ENCODE measurements at places on chromosomes 3 and 15. TPM values are rescaled to one million over a fixed set of nuclear protein-coding genes. Genes with fewer than 3 reads are reported as not detected.

The BFSP2 gene
- total RNA-seq, result not detected

The C3orf85 gene
- not detected for total RNA-seq

The LRTM1 gene
- not detected for total RNA-seq

The LRRC31 gene
- not detected for total RNA-seq

The MOBP gene
- total RNA-seq, result not detected

The CHAC1 gene
- 14.1 TPM for total RNA-seq

The SAMMSON gene
- not detected for total RNA-seq

The ERICH6 gene
- 0.23 TPM for total RNA-seq

The P2RY1 gene
- 0.28 TPM for total RNA-seq

- DNase-seq, result no peak
Measured at GRCh38 chr3:16846373-16847080, 38.2 kb upstream of the PLCL2 start.

- DNase-seq, result peak; percentile 59
Measured at GRCh38 chr15:69031013-69032001, 16.8 kb downstream of the NOX5 start.

GRCh38 chr3:141105828-141106628, 54.9 kb downstream of the SPSB4 start:
- DNase-seq, result no peak

DNA sequence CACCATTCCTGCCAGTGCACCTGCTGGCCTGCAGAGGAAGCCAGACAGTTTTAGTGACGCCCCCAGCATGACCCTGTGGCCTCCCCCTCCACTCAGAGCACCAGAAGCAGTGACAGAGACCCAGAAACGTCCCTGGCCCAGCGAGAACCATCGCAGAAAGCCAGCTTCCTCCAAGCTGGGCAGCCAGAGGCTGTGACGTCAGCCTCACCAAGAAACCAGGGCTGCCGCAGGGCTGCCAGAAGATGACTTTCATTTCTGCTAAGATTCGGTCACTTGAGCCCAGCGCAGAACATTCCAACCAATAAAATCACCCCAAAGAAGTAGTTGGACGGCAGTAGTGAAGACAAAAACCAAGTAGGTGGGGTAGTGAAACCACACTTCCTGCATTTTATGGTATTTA, 29.6 kb upstream of the RPL32 start:
- no peak for DNase-seq

DNA sequence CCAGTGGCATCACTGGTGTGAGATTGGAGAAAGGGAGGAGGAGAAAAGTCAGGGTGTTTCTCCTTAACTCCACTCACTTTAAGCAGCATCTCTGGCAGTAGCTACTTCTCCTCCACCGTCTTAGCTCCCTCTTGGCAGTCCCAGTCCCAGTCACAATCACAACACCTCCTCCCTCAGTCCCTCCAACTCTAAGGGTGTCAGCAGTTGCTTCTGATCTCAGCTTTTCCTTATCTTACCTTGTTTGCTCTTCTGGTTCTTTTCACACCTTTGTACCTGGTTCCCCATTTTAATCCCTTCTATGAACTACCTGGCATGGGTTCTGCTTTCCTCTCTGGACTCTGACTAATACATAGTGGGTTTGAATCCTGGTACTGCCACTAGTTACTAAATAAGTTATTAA, 188.3 kb upstream of the CTDSPL start:
- no peak for DNase-seq

DNA sequence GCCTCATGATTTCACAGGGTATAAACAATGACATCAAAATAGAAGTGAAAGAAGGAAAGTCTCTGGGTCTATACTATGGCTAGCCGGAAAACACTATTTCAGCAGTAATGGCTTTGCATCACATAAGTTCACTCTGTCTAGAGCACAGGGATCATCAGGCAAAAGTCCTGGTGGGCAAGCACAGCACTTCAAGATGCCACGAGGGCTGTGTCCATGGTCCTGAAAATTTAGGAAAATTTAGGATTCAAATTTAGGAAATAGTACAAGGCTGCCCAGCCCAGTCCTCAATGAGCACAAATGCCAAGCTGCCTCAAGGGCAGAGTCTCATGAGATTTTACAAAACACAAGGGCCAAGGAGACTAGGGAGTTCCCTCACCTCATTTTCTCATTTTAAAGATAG, 54.1 kb downstream of the RORA start:
- no peak for DNase-seq

- no peak for DNase-seq
Measured at GRCh38 chr3:140898340-140899180, 43.1 kb upstream of the SLC25A36 start.

GRCh38 chr3:51727500-51727899, 20.6 kb downstream of the GRM2 start:
- DNase-seq, result no peak

DNA sequence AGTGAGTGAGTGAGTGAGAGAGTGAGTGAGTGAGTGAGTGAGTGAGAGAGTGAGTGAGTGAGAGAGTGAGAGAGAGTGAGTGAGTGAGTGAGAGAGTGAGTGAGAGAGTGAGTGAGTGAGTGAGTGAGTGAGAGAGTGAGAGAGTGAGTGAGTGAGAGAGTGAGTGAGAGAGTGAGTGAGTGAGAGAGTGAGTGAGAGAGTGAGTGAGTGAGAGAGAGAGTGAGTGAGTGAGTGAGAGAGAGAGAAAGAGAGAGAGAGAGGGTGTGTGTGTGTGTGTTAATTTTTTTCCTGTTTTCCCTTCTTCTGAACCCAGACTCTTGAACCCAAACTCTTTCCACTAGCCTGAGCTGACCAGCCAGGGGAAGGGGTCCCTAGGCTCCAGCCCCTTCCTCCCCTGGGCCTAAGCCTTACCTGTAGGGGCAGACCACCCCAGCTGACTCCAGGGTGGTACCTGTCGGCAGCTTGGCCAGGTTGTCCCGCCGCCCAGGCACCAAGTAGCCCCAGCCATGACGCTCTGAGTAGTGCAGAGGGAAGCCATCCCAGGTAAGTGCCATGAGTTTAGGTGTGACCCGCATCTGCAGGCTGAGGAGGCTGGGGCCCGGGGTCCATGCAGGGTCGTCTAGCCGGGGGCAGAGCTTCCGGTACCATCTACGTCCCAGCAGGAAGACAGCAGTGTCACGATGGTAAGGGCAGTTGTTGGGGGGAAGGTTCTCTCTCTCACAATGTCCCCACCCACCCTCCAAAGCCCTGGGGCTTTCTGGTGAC, 9.4 kb downstream of the POLG start:
- no peak for DNase-seq

DNA sequence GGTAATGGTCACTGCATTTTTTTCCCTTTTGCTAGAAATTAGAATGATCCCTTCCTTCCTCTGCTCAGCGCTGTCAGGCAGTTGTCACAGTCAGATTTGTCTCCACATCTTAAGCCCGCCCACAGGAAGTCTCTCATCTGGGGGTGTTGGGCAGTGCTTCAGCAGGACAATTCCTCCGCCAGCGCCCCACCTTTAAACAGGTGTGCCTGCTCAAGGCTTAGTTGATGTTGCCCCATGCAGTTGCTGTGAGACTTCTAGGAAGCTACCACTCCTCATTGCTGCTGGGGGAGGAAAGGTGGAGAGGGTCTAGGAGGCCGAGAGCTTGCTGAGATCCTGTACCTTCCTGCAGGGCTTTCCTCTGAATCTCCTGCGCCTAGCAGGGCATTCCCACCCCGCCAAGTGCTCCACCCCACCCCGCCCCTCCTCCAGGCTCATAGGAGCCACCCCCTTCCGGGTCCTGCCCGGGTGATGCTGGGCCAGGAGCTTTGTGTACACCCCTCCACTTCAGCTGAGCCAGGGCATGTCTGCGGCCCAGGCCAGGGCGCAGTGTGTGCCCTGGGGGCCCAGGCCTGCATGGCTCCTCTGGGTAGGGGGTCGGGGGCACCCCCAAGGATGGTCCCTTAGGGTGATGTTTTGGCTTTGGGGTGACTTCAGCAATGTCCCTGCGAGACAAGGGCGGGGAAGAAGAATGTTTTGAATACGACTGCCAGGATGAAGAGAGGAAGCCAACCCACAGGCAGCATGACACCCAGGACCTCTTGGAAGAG, 68.7 kb downstream of the TRAK1 start:
- peak; percentile 64 for DNase-seq

DNA sequence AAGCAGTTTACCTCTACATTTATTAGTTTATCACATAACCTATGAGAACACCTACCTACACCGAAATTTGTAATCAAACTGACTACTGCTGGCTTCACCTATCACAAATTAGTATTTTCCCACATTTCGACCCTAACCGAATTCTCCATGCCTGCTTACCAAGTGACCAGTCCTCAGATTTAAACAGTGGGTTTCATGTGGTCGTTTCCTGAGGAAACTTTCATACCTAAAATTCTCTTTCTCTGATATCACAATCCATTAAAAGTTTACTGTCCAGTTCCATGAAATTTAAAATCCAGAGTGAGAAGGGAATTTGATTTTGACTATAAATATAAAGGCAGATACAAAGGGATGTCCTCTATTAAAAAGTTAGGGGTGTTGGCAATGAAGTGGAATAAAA, 1.9 kb downstream of the PLOD2 start:
- DNase-seq, result no peak

DNA sequence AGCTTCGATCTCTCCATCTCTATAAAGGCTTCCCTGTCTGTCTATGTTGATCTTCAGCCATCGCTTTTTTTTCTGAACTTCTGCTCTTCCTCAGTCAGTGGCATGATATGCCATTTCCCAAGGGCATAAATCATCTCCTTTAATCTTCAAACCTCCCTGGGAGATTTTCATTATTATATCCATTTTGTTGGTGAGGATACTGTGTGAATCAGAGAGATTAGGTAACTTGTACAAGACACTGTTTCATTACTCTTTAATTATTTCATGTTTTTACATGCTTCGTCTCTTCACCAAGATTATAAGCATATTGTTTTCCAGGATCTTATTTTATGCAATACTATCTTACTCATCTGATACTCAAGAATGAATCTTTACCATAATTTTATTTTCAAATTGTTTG, 124.8 kb upstream of the ATP11B start:
- DNase-seq, result no peak

GRCh38 chr15:57675481-57676181, 30.9 kb upstream of the POLR2M start:
- no peak for DNase-seq

DNA sequence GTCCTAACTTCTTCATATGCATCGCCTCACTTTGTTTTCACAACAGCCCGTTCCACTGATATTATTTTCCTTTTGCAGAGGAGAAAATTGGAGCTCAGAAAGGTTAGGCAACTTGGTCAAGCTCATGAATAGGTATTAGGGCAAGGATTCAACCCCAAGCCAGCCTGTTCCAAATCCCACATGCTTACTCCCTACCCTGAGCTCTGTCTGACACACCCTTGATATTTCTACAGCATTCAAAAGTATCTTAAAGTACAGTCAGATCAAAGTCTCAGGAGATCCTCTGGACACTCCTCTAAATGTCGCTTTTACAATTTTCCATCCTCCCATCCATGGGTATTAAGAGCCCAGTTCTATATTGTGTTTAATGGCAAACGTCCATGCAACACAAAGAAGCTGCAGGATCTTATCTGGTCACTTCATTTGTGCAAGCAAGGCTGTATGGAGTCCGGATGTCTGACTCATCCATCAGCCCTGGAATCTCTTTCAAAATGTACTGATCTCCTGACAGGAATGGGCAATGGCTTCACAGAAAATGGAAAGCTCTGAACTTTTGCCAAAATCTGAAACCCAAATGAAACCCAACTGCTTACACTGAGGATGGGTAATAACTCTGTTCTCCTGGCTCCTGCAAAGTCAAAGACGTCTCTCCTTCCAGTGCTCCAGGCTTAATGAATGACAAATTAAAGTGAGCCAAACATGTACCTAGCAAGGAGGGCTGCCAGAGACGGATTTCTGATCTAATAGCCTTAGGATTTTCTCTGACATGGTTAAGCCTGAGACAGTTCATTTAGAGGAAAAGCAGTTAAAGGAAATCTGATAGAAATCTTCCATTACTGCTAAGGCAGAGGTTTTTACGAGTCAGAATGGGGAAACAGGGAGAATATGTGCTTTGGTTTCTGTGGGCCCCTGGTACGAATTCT, 230.9 kb upstream of the RORA start:
- DNase-seq, result no peak

DNA sequence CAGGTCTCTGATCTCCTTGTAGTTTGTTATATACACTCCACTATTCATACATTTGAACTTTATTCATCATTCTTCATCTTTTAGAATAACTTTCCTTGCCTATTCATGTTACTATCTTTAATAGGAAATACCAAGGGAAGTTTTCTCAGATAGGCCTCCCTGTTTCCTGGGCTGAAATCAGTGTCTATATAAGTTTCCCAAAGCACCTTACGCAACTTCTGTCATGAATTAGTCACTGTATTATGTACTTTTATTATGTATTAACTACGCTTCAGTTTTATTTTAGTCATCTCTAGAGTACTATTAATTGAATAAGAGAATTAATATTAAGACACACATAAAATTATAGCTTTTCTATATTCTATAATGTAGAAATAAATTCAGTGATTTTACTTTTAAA, 1481.5 kb downstream of the OTOL1 start:
- no peak for DNase-seq

- no peak for DNase-seq
Measured at GRCh38 chr3:125151442-125151817, 61.1 kb downstream of the SLC12A8 start.

- DNase-seq, result no peak
Measured at GRCh38 chr3:50388016-50388719, 28.8 kb upstream of the TMEM115 start.
